ENCODE measurements at places on chromosomes 1 and 21.
A peak's percentile ranks its signal among the peaks of the same experiment; 100 is the strongest.

- no peak for DNase-seq
Observed at GRCh38 chr1:202134645-202135172, 9.8 kb downstream of the ARL8A start.

DNA sequence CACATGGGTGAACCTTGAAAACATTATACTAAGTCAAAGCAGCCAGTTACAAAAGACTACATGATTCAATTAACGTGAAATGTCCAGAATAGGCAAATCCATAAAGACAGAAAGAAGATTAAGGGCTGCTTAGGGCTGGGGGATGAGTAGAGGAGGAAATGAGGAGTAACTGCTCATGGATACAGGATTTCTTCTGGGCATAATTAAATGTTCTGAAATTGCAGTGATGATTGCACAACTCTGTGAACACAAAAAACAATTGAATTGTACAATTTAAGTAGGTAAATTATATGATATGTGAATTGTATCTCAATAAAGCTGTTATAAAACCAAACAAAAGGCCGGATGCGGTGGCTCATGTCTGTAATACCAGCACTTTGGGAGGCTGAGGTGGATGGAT is 52.2 kb downstream of the RERE start:
- DNase-seq, result no peak

GRCh38 chr1:107739201-107739600 is 225.8 kb downstream of the VAV3 start:
- DNase-seq, result no peak

GRCh38 chr1:40034869-40035268 is 5.7 kb upstream of the CAP1 start:
- DNase-seq, result no peak

GRCh38 chr1:51170342-51170741 is 65.7 kb upstream of the RNF11 start:
- no peak for DNase-seq

GRCh38 chr1:245946905-245947304 is 560.2 kb downstream of the SMYD3 start:
- no peak for DNase-seq

GRCh38 chr1:88662723-88663122 is 21.4 kb upstream of the PKN2 start:
- no peak for DNase-seq

GRCh38 chr21:44389335-44389734 is 35.9 kb downstream of the TRPM2 start:
- no peak for DNase-seq

DNA sequence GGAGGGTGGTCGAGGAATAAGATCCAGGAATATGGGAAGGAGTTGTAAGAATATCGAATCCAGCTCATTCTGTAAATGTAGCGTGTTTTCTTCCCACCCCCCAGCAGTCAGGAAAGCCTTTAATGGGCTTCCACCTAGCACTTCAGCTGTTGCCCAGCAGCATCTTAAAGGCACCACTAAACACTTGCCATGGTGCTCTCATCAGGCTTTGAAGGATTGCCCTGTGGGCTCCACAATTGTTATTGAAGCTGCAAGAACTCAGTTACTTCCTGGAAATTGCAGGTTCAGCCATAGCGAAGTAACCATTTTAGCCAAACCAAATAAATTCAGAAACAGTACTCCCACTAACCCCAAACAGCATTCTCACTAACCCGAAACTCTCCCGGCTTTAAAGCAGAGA is 511.2 kb downstream of the PLPP3 start:
- no peak for DNase-seq

DNA sequence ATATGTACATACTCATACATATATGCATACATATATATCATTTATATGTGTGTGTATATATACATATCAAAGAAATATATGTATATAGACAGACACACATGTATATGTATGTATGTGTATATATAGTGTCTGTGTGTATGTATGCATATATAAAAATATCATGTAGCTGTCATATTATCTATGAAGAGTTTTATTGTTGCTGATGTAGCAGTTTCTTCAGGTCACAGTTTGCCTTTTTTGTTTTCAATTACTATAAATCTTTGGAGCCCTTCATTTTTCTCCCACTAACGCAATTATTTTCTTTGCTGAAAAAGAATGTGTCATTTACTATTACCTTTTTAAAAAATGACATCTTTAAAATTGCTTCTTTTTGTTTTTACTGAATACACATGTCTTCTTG is 904.5 kb downstream of the PLA2G4A start:
- no peak for DNase-seq

- no peak for DNase-seq
Observed at GRCh38 chr21:18340387-18340942, 63.1 kb downstream of the TMPRSS15 start.

DNA sequence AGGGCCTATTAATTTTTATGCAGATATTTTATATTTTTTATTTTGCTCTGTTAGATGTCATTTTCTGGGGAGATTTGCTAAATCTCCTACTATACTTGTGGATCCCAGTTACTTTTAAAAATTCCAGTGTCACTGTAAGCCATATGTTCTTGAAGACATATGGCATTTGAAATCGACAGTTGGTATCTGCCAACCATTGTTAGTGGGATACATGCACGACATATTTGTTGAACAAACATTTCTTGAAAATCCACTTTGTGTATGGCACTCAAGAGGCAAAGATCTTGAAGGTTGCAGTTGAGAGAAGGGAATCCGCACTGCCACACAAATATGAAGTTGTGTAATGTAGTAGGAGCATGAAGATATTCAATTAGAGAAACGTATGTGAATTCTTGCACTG is 287.7 kb downstream of the HHAT start:
- no peak for DNase-seq

DNA sequence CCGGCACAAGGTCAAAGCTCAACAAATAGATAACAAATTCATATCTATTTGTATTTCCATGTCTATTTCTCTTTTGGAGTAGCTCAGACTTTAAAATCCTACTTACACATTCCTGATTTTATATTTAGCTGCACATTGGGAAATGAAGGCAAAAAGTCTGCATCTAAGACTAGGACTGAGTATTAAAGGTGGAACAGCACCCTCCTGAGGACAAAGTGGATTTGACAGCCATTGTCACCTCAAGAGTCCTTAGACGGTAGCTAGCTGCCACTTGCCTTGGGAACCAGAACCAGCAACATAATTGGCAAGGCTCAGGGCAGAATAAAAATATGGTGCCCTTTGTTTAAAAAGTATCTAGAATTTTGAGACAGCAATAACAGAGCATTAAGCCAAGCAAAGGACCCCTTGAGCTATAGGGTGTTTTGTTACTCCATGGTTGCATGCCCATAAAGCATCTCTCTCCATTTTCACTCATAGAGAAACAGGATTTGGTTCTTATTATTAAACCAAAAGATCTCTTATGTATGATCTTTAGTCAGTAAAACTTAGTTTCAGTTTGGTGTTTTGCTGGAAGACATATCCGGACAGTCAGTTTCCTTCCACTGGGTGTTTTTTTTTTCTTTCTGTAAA is 30.0 kb upstream of the SGIP1 start:
- DNase-seq, result no peak

- peak; percentile 81 for DNase-seq
Observed at GRCh38 chr1:182029379-182030331, 31.9 kb downstream of the ZNF648 start.

GRCh38 chr1:159009287-159009686 is 420 bp upstream of the IFI16 start:
- no peak for DNase-seq

- no peak for DNase-seq
Observed at GRCh38 chr1:214338212-214338611, 57.3 kb downstream of the SMYD2 start.

- no peak for DNase-seq
Observed at GRCh38 chr1:43049481-43049880, 90.8 kb upstream of the SLC2A1 start.

- no peak for DNase-seq
Observed at GRCh38 chr1:56571448-56571847, 7.9 kb downstream of the PLPP3 start.

GRCh38 chr1:203478986-203479385 is 3.4 kb downstream of the PRELP start:
- no peak for DNase-seq

GRCh38 chr1:85224734-85225623 is 24.2 kb upstream of the SYDE2 start:
- no peak for DNase-seq

- no peak for DNase-seq
Observed at GRCh38 chr1:87305762-87306161, 22.9 kb upstream of the LMO4 start.

DNA sequence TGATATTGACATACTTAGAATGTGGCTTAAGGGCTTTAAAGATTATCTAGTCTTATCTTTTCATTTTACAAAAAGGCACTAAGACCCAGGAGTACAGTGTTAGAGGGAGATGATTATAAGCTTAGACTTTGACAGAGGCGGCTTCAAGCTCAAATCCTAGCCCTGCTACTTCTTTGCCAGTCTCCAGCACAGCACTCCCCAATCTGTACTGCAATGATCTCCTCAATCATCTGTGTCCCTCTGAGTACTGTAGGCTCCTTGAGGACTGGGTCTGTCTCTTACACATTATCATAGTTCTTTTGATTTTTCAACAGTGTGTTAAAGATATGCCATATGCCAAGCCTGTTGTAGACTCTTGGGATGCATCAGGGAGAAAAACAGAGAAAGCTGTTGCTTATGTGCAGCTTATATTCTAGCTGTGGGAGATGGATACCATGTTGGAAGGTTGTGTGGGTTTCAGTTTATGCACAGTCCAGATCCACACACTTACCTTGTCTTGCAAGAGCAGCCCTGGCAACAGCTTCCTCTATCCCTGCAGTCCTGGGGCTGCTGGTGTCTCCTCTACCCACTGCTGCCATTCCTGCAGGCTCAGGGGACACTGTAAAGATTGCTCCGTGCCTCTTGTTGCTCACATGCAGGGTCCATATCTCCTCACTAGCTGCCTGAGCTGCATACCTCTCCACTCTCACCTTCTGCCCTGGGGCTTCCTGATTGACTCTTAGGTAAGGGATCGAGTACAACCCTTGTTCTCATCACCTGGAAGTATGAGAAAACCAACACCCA is 103.9 kb upstream of the TSPAN2 start:
- no peak for DNase-seq

DNA sequence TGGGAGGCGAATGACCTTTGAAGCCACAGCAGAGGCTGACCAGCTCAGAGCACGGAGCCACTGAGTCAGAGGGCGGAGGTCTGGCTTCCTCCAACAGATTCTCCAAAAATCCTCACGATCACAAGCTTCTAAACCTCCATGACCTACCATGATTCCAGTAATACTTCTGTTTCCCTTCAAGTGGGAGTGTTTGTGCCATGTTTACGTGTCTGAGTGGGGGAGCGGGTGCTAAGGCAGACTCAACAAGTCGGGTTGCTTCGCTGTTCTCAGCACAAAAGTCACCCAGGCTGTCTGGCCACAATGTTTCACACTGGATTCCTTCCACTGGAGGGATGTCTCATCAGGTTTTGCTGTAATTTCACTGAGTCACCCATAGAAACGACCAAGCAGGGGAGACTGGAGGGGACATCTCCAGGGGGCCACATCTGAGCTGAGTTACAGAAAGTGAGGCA is 86.2 kb downstream of the SLC66A1 start:
- no peak for DNase-seq

- DNase-seq, result no peak
Observed at GRCh38 chr1:219880765-219881457, 47.4 kb downstream of the SLC30A10 start.

- no peak for DNase-seq
Observed at GRCh38 chr1:160133990-160134770, 17.2 kb upstream of the ATP1A4 start.

- DNase-seq, result no peak
Observed at GRCh38 chr1:163657719-163658118, 336.0 kb downstream of the NUF2 start.

GRCh38 chr1:71766748-71767147 is 515.6 kb downstream of the NEGR1 start:
- DNase-seq, result no peak

GRCh38 chr1:90550626-90551406 is 166.3 kb downstream of the BARHL2 start:
- DNase-seq, result no peak

GRCh38 chr1:214573386-214574318 is 22.2 kb upstream of the PTPN14 start:
- DNase-seq, result no peak

DNA sequence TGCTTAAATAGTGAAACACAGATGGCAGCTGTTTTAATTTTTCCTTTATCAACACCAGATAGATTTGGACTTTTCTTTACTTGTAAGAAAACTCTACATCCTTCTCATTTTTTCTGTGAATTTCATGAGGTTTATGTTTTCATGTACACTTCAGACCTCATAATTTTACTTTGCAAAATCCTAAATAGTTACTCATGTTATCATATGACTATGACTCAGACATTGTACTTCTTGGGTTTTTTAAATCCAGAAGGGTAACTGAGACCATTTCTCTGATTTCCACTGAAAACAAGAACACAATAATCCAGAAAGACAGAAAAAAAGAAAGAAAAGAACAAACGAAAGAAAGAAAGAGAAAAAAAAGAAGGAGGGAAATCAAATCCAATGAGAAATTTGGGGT is 1021.6 kb downstream of the NCAM2 start:
- DNase-seq, result no peak

DNA sequence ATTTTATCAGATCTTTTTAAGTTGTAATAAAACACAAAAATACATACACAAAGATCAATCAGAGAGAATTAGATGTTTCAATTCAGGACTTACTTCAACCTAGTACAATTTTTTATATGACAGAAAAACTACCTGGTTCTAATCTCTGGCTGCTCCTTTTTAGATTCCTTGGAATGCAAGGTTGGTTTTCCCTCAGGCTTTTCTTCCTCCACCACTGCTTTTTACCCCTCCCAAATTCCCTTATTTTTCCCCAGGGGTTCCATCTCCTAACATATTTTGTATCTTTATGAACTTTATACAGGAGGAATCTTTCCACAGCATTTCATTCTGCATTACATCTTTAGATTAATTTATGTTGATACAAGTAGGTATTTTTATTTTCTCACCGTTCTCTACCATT is 33.2 kb downstream of the PIK3R3 start:
- DNase-seq, result no peak

DNA sequence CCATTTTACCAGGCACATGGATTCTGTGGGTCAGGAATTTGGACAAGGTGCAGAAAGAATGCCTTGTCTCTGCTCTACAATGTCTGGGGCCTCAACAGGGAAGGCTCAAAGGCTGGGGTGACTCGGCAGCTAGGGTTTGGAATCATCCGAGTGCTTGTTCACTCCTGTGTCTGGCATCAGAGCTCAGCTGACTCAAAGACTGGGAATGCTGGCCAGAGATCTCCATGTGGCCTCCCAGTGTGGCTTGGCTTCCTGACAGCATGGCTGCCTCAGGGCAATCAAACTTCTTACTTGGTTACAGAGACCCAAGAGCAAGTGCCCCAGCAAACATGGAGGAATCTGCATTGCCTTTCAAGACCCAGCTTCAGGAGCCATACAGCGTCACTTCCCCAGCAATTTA is 110.5 kb downstream of the TOMM20 start:
- no peak for DNase-seq

DNA sequence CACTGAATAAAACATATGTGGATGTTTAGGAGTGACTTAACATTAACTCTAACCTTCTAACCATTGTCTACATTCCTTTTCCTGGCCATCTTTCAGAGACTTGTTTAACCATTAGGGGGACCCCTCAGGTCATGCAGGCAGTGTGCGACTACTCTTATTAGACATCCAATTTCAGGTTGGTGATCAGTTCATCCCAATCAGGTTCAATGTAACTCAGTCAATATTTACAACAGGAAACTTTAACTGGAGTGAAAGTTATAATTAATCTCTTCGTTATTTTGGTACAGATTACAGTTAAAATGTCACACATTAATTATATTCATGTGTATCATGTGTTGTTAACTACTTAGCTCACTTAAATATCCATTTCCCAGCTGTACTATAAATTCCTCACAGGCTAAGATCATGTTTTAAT is 68.8 kb upstream of the RGS1 start:
- peak; percentile 35 for DNase-seq
